ENCODE measurements at places on chromosomes 2 and 18.

DNA sequence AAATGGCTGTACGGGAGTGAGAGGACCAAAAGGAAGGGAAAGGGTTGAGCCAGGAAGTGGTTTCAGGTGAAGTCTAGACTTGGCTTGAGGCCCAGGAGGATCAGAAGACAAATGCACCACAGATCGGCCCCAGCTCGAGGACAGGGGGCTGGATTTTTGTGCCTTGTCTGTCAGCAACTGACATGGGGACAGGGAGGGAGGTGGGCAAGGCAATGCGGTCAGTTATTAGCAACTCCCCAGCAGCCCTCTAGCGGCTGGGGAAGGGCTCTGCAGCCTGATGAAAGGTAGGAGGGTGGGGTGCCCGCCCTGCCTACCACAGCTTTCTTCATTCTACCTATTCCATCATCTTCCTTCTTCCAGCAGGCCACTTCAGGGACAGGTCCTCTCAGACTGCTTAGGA lies 50.0 kb downstream of the CPO start:
- DNase-seq: no peak

DNA sequence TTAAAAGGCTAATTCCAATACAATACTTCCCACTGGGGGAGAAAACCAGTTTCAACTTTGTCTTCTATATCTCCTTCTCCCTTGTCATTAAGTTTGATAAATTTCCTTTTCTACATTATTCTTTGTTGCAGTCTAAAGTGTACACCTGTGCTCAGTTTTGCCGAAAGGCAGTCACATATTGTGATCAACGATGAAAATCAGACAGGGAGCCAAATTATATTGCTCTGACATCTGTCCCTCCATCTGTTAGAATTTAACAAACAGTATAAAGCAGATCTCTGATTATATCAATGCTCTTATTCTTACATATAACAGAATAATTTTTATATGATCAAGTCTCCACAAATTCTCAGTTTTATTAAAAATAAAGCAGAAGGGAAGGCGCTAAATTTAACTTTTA lies 496.7 kb downstream of the NRXN1 start:
- no peak for DNase-seq

- DNase-seq: no peak
Observed at GRCh38 chr2:138959031-138959430, 178.8 kb upstream of the NXPH2 start.

DNA sequence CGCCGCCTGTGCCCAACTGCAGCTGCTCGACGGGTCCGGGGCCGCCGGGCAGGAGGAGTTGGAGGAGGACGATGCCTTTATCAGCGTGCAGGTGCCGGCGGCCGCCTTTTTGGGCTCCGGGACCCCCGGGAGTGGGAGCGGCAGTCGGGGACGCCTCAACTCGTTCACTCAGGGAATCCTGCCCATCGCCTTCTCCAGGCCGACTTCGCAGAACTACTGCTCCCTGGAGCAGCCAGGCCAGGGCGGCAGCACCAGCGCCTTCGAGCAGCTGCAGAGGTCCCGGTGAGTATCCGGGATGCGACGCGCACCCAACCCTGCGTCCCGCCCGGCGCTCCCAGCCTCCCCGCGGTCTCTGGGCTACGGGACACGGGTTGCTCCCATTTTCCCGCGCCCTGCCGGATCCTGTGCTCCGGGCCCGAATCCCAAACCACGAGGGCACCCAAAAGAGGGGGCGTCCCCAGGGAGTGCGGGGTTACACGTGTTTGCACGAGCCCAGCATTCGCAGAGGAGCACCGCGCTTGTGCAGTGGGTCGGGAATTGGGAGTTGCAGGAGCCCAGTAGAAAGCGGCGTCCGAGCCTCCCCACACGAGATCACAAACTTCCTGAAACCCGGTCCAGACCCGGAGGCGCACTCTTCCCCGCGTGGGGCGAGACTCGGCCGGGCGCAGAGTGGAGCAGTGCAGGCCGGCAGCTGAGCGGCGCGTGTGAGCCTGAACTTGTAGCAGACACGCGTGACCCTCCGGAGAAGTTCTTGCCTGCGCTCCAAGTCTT lies 1.2 kb downstream of the CABLES1 start:
- DNase-seq: no peak

DNA sequence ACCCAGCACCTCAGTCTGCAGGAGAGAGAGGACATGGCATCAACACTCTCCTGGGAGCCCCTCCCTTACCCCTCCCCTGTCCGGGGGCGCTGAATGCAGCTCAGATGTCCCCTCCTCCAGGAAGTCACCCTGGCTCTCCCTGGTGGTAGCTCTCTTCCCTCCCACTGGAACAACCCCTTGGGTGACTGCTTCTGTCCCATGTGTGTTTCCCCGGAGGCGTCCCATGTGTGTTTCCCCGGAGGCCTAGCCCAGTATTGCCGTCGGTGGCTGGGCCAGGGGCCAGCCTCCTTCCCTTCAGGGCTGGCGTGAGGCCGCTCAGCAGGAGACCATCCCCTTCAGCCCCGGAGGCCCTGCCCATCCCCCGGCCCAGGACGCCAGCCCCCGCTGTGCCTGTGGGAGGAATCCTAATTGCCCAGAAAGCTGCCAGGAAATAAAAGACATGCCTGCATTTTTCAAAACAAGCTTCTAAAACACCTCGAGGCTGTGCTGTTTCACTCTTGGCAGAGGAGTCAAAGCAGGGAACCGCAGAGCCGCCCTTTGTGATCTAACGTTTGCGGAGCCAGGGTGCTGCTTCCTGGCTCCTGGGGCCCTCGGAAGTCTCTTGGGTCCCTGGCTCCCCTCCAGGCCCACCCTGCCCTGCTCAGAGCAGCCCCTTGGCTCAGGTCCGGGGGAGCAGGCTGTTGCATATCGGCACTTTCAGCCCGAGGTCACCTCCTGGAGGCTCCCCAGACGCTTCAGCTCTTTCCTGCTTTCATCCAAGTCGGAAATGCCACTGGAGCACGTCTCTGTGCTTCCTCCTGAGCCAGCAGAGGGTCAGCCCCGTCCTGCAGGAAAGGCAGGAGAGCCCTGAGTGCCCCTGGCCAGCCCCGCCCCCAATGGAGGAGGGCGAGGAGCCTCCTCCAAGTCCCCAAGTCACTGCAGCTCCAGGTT lies 11.4 kb downstream of the SNED1 start:
- DNase-seq: no peak

- DNase-seq: no peak
Observed at GRCh38 chr2:26892133-26892532, 44.2 kb downstream of the DPYSL5 start.

GRCh38 chr18:62486290-62486964 lies 36.4 kb upstream of the ZCCHC2 start:
- no peak for DNase-seq

DNA sequence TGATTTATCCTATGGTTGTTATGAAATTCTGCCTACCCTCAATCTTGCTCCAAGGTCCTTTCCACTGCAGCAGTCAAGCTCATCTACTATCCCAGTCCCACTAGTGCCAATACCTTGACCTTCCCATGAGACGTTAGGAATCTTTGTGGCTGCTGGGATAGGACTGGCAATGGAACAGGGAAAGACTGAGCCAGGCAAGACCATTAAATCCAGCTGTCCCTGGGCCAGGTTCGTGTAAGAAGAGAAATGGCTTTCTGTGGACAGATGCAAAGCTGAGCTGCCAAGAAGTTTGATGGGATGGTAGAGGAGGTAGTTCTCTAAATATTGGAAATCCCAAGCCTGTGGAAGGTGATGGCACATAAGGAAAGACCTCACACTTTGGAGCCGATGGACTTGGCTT lies 50.1 kb upstream of the TMEM17 start:
- no peak for DNase-seq

Measured in stimulated activated CD8-positive, alpha-beta memory T cell treated with anti-CD3 and anti-CD28 coated beads, Interleukin-12 subunit alpha, Interleukin-12 subunit beta, amount 100 ng/mL, for 1 hour (primary cell).